Gastrocnemius medialis (tissue), 4 donors: ENCODE measurements at places on chromosomes 3 and 15.

GRCh38 chr3:104388619-104389018 is 978.1 kb upstream of the ALCAM start:
- no peak for DNase-seq

DNA sequence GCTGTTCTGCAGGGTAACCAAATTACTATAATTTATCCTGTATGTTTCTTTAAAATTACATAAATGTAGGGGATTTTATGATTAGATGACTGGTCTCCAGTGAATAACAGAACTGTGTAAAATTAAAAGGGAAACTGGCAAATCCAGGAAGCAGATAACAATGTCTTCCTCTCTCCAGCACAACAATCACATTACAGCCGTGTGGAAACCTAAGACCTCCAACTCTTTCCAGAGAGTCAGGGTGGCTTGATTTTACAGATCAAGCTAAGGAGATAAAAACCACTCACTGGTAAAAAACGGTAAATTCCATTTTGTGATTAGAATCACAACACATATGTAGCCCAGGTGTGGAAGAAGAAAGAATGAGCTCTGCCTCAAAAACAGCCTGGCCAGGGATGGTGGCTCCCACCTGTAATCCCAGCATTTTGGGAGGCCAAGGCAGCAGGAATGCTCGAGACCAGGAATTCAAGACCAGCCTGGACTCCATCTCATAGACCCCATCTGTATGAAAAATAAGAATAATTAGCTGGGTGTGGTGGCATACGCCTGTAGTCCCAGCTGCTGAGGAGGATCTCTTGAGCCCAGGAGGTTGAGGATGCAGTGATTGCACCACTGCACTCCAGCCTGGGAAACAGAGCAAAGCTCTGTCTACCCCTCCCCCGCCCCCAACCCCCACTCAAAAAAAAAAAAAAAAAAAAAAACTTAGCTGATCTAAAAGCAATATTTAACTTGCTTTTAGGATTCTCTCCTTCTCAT is 29.0 kb downstream of the IL17RD start:
- DNase-seq, result no peak

DNA sequence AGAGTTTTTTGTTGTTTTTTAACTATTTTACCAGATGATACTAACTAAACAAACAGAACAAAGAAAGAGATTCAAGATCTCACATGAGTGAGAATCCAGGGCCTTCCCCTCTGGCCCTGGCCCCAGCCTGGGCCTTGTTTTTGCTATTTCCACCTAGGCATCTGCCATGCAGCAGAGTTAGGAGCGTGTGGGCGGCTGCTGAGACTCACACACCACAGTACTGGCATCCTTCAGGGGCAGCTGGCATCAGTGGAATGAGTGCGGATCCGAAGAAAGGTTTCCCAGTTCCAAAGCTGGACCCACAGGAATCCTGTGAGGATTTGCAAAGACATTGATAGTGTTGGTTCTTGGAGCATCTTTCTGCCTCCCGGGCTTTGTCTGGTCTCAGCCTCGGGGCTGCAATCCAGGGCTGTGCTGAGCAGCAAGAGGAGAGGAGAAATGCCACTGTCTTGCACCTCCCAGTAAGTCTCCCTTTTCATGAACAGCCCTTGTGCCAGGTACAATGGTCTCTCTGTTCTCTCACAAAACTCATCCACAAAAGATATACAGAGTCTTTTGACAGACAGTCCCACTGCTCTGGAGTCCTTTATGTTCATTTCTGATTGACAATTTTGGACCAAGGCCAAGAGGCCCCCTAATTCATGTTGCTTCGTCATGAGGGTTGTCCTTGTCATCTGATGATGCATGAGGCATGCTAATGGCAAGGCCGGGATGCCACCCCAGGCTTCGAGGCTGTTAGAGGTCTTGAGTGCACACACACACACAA is 46.6 kb downstream of the APH1B start:
- no peak for DNase-seq

DNA sequence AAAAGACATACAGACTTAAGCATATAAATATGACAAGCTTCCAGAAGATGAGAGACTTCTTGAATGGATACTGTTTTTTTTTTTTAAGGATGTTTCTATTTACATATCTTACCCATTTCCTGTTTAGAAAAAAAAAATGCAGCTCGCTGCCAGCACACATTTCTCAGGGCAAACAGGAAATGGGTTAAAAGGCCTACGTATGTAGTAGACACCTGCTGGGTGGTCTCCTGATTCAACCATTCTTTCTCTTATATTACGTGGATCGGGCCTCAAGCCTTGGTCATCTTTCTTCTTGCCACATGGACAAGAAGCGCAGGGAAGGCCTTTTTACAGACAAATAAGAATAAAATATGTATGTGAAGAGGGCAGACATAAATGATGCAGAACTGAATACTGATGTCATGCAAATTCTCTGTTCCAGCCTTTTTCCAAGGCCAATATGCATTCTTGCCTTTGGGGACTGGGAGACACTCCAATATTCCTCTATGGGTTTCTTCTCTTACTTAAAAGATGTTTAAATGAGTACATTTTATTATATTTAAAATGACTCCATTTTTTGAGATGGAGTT is 35.0 kb upstream of the TJP1 start:
- no peak for DNase-seq

DNA sequence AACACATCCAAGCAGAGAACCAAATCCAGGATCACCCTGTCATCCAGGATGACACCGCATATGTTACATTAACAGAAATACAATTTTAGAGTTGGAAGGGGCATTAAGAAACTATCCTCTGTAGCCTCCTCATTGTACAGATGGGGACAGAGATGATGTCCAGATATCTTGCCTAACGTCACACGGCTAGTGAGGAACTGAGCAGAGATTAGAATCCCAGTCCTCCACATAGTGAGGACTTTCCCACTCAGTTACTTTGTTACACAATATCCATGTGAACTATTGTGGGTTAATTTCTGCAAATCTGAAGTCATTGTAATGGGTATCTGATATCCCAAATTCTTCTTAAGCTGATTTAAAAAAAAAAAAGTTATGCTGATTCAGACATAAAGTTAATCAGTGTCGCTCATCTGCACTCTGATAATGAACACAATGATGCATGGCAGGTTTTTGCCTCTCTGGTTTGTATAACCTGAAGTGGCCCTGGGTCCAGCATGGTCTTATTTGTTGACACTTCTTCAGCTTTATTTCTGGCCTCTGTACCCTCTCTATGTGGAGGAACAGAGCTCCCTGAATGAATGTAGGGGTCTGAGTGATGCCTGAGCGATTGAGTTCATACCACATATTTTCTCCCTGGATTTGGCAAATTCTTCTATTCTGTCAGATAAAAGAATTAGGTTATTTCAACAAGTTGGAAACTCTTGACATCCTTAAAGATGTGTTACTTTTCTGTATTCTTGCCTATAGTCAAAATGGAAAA is 76.0 kb upstream of the LIMD1 start:
- no peak for DNase-seq
